ENCODE measurements at places on chromosomes 13 and 19.

DNA sequence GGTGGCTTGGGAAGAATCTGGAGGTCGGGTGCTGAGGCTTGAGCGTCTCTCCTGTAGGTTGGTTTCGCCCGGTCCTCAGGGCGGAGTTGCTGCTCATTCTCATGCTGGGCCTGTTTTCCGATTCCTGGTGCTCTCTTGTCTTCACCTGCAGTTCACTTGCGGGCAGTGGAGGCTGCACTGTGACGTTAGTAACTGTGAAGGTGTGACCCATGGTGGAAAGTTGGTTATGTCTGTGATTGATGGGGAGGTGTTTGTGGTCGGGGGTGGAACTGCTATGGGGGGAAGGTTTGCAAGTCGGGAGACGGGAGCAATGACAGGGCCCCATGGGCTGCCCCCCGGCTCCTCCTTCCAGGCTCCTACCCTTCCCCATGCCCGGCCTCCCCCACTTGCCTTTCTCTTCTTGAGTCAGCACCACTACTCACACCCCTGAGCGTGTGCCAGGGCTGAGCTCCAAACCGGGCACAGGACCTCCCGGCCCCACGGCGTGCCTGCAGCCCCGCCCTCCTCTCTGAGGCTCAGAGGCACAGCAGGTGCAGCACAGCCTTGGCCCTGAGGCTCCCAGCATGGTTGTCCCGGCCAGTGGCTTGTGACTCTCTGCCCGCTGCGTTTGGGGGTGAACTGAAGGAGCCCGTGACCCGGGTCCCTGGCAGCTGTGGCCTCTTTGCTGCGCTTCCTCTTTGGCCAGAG, 79.1 kb downstream of the ATP11A start:
- no peak for DNase-seq

DNA sequence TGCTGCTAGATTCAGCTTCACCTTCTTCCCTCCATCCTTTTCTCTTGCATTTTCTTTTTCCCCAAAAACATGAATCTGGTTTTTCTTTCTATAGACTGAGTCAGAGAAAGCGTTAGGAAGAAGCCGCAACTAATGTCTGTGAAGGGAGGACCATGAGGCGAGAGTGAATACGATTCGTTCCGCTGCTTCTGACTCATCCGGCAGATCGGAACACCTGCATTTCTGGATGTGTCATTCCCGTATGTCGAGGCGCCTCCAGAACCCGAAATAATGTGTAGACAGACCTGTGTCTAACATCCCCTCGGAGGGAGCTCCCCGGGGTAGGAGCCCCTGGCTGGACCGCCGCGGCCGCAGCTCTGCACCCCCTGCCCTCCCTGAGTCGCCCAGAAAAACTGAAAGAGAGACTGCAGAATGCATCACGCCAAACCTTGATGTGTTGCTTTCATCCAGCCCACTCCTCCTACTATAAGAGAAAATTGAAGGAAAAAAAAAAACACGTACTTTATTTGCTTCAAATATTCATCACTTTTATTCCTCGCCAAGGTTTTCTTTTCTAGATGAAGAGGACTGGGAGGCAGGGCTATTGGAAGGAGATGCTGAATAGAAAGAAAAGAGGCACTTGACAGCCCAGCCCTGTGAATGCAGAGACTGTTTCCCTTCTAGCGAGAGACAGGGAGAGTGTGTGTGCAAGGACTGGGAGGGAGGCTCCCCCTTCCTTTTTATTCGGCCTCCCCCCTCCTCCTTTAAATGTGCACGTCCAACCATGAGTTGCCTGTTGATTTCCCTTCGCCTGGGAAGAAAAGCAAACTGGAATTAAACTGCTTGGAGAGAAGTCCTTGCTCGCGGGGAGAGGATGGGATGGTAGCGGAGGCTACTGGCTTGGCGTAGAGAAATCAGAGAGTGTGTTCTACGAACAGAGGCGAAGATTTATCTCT, 616 bp upstream of the PCDH17 start:
- DNase-seq, result no peak

DNA sequence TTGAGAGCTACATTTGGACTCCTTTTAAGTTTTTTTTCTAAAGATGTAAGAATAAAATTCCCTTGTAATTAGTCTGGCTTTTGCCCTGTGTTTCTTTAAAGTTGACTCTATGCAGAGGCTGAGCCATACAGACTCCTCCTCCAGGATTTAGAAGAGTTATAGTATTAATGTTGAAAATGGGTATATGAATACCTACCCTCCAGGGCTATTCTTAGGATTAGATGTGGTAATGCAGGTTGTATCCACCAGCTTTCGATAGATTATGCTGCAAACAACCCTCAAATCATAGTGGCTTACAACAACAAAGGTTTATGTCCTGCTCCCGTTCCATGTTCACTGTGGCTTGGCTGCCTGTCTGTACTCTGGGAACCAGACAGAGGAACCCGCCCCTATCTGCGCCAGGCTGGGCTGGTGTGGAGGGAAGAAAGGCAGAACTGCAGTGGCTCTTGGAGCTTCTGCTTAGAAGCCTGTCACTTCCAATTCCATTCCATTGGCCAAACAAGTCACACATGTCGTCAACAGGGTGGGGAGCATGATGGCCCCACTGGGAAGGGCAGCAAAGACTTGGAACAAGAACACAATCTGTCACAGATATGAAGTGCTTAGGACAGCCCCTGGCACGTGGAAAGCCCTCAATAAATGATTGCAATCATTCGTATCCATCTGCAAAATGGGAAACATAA, 290.8 kb downstream of the FOXO1 start:
- DNase-seq, result no peak

- no peak for DNase-seq
These were observed 225.9 kb downstream of the OLFM4 start for GRCh38 chr13:53254500-53254899.

- no peak for DNase-seq
These were observed 344 bp downstream of the NHLRC3 start for GRCh38 chr13:39038569-39039030.

- DNase-seq, result no peak
These were observed 15.5 kb downstream of the SETDB2 start for GRCh38 chr13:49459580-49459979.

DNA sequence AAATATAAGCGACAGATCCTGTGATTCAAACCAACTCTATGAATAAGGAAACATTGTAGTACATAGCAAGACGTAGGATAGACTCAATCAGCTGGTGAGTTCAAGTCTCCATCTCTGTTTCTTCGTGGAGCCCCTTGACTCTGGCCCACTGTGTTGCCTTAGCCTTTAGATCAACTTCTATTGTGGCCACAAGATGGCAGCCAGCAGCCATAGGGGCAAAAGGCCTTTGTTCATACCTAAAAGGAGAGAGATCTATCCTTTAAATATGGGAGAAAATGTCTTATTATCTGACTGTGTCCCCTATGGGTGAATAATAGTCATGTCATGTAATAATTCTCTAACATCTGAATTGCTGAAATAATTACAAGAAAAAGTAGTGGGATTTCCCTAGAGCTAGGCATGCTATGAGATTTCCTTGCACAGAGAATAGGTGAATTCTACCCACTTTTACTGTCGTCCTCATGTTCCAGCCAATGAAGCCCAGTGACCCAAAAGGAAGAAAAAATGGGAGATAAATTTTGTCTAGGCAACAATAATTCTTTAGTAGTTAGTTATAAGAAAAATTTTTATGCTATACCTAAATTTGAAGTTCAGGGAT, 129.4 kb downstream of the PCDH20 start:
- no peak for DNase-seq

DNA sequence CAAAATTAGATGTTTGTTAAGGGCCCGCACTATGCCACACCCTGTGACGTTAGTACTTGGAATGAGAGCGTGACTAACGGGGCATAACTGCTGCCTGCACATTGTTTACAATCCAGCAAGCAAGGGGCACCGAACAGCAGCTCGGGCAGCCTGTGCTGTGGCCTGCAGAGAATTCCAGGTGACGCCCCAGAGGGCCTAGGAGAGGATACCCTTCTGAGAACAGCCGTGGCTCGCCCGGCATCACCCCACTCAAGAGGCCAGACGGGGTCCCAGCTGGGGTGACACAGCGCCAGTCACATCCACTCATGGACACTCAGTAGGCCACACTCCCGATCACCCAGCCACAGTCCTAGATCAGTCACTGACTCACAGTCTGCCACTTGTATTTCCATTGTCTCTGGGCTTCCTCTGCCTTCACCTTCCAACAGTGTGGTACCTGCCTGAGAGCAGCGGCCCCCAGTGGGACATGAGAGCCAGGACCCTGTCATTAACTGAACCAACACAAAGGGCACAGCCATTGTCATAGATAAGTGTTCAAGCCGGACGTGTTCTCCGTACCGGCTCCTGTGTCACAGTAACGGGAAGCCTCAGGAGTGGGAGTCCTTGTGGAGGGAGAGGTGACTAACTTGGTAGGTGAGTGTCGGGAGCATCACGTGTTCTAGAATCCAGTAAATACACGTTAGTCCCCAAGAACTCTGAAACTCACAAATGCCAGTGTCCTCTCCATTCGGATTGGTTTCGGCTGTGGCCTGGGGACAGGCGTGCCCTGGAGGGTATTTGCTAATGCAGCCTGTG, 7.5 kb downstream of the ZNF331 start:
- DNase-seq, result no peak

GRCh38 chr19:8206147-8207087, 2.8 kb upstream of the CERS4 start:
- DNase-seq, result no peak

- no peak for DNase-seq
These were observed 88.6 kb upstream of the ZNF536 start for GRCh38 chr19:30283556-30283955.

GRCh38 chr13:103324641-103325040, 258.4 kb upstream of the SLC10A2 start:
- no peak for DNase-seq

GRCh38 chr13:78655906-78656305, 3.0 kb downstream of the OBI1 start:
- DNase-seq, result no peak

DNA sequence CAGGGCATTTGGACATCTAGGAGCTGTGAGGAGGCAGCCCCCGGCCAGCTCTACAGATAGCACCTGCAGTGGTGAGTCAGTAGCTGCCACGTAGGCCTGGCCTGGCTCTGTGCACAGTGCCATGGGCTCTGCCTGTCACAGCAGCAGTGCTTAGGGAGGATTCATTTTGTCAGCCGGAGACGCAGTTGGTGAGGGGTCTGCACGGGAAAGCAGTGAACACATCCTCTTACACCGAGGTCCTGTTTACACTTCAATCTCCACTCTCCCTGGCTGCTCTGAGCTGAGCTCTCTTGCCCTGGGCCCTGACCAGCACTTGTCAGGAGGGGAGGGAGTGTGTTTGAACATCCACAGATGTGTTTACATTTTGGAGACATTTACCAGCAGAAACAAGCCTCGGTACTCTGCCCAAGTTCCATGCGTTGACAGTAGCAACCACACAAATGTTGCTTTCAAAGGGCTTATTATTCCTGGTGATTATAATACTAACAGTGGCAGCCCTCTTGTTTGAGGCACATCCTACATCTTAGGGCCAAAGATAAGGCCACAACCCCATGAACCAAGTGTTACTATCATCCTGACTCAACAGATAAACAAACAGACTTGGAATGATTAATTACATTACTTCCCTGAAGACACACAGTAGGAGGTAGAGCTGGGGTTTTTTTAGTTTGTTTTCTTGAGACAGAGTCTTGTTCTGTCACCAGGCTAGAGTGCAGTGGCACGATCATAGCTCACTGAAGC, 148.9 kb downstream of the USP12 start:
- DNase-seq, result no peak

DNA sequence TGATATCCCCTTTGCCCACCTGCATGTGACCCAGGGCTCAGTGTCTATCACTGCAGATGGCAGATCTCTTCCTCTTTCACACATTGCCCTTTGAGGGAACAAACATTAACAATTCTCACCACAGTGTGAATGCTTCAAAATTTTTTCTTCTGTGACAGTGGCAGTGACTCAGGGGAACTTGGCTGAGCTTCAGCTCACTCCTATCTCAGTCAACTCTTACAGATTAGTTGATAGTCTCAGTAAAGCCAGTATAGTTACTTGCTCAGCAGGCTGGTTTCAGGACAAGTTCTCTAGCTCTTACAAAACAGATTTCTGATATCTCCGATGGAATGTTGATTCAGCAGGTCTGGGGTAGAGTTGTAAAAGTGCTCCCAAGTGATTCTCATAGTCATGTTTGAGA, 166.9 kb downstream of the DLEU7 start:
- DNase-seq, result peak; percentile 22

DNA sequence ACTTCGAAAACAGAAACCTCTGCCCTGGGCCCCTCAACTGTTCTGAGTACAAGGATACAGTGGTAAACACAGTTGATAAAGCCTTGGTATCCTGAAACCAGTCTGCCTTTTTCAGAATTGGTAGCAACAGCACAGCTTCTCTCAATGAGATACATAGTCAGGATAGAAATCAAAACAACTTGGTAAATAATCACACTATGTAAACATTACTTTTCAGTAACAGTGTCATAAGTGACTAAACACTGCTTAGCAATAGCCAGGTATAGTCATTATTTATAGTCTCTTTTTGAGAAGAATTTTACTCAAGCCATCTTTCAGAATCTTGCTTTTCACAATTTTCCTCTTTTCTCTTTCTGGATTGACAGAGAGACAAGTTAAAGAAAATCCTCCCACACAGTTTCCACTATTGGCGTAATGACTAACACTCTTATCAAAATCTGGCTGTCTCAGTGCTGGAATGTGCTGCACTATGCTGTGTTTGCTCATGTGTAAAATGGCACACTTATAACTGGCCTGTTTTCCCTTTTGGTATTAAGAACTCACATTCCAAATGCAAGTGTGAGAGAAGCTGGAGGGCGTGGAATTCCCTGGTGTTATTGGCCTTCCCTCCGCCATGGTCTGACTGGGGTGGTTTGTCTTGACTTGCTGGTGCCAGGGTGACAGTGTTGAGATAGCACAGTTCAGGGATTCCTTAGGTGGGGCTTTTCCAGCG, 368.8 kb downstream of the TDRD3 start:
- DNase-seq, result no peak

GRCh38 chr13:73933795-73934194, 200.4 kb downstream of the KLF12 start:
- DNase-seq, result no peak

DNA sequence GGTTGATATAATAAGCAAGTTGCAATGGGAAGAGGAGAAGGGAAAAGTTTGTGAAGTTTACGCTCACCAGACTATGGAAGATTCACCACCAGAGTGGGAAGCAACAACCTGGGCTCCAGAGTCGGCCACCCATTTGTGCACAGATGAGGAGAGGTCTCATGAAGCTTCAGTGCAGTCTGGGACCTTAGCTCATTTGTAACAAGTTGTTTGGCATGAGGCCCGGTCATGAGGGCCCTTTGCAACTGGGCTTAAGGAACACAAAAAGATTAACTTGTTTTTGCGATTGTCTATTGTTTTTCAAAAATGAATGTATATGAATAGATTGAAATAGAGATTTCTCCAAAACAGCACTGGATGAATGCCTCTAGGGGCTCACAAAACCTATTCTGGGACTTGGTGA, 94.2 kb downstream of the ZNF737 start:
- DNase-seq, result no peak

- DNase-seq, result no peak
These were observed 32.3 kb upstream of the GJB6 start for GRCh38 chr13:20264271-20265018.
